ENCODE measurements at places on chromosomes 3 and 15.

DNA sequence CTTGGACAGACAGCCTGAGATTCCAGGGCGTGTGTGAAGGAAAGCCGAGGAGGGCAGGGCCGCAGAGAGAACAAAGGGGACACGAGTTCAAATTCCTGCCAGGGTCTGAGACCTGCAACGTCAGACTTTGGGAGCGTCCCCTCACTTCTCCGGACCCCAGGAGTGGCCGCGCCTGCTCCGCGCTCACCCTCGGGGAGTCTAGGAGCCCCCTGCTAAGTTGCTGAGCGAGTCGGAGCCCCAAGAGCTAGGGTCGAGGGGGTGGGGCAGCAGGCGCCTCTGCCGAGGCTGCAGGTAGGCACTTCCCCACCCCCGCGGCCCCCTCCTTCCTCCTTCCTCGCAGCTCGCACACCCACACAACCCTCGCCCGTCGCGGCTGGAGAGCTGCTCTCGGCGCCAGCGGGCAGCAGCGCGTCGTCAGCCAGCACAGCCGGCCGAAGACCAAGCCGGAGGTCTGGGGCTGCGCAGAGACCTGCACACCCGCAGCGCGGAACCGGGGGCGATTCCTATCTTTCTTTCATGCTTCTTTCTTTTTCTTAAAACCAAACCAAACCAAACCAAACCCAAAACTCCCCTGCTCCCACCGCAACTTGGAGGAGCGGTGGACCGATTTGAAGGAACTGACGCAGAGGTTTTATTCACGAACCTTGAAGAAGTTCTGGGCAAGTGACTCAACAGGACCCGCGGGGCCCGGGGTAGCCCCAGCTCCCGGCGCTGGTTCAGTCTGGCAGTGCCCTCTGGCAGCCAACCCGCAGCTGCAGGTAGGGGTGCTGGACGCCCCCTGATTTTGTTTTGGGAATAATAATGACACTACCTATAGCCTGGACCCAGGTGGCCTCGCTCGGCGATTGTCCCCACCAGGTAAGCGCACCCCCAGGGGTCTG, at the start of gene ANKRD34C:
Gene ANKRD34C, plus strand, starts transcription at position 352 of the 881 bp plus-strand sequence. CDS start 10,563 bp downstream, outside the sequence.
- peak; percentile 52 for DNase-seq

DNA sequence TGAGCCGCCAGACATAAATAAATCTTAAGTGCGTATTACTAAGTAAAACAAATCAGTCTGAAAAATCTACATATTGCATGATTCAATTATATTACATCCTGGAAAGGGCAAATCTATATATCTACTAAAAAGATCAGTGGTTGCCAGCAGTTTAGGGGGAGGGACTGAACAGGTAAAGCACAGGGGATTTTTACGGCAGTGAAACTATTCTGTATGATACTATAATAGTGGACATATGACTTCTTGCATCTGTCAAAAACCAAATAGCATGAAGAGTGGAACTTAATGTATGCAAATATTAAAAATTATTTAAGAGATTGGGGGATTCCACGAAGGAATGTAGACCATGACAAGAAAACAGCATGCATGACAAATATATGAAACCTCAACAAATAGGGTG, 111.6 kb downstream of the MYO9A start:
- DNase-seq: no peak

- peak; percentile 87 for DNase-seq
Observed at GRCh38 chr3:65597226-65597951, 441.3 kb downstream of the MAGI1 start.

GRCh38 chr3:99659951-99660350, 21.6 kb downstream of the COL8A1 start:
- DNase-seq: no peak

DNA sequence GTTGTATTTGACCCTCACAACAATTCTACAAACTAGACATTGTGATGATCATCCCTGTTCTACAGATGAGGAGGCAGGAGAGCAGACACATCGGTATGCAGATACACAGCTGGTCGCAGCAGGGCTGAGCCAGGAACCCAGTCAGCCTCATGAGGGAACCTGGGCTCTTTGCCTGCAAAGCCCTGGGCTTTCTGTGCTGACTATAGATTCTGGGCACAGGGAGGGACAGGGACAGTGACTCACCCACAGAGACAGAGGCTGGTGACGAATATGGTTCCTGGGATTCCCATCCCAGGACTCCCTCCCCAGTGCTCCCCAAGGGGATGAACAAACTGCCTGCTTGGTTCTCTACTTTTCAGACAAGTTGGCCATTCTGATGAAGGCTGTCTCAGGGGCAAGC, 3.8 kb upstream of the CAMP start:
- DNase-seq: no peak

GRCh38 chr15:99738021-99738847, 5.0 kb upstream of the LYSMD4 start:
- DNase-seq: no peak

- no peak for DNase-seq
Observed at GRCh38 chr3:100269410-100270214, 8.8 kb downstream of the TBC1D23 start.

DNA sequence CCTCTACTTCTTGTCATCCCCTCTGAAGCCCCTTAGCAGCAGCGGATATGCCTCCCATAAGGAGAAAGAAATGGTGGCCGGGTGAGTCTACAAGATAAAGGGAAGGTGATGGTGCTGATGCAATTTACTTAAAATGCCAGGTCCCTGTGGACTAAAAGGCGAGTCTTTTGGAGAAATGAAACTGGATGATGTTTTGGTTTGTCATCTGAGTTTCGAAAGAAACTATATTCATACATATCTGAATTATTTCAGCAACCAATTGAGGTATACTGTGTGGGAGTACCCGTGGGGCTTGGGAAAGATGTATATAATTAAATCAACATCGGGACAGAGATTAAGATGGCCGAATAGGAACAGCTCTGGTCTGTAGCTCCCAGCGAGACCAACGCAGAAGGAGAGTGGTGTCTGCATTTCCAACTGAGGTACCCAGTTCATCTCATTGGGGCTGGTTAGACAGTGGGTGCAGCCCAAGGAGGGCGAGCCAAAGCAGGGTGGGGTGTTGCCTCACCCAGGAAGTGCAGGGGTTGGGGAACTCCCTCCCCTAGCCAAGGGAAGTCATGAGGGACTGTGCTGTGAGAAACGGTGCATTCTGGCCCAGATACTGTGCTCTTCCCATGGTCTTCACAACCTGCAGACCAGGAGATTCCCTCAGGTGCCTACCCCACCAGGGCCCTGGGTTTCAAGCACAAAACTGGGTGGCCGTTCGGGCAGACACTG, 210.6 kb upstream of the CHRM5 start:
- DNase-seq: no peak

- no peak for DNase-seq
Observed at GRCh38 chr15:64216730-64217428, 54.1 kb upstream of the PPIB start.

DNA sequence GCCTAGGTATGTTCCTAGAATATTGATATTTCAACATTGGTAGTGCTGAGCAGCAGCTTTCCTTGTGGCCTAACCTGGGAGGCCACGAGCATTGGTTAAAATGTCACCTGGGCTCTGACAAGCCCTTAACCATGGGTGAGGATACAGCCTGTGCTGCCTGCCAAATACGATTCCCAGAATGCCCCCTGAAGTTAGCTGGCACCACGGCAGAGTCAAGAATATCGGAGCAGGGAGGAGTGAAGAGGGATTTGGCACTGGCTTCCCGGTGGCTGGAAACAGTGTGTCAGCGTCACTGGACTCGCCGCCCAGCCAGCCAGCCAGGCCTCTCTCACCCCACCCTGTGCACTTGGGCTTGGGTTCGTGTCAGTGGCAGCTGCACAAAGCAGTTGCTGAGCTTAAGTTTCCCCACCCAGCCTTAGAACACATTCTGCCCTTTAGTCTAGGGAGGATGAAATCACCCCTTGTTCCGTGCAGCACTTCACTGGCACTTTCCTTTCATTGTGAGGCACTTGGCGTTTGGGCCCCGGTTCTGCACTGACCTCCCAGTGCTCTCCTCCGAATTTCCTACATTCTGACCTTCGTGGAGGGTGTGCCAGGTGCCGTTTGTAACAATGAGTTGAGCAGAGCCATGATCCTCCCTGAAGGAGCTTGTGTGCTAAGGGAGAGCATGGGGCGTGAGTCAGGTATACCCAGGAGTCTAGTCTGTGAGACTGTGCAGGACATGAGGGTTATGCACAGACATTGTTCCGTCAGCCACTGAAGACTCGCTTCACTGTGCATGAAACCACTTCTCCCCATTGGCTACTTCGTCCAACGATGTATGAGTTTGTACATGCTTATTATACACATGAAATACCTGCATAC, 152.8 kb upstream of the BHLHE40 start:
- no peak for DNase-seq

DNA sequence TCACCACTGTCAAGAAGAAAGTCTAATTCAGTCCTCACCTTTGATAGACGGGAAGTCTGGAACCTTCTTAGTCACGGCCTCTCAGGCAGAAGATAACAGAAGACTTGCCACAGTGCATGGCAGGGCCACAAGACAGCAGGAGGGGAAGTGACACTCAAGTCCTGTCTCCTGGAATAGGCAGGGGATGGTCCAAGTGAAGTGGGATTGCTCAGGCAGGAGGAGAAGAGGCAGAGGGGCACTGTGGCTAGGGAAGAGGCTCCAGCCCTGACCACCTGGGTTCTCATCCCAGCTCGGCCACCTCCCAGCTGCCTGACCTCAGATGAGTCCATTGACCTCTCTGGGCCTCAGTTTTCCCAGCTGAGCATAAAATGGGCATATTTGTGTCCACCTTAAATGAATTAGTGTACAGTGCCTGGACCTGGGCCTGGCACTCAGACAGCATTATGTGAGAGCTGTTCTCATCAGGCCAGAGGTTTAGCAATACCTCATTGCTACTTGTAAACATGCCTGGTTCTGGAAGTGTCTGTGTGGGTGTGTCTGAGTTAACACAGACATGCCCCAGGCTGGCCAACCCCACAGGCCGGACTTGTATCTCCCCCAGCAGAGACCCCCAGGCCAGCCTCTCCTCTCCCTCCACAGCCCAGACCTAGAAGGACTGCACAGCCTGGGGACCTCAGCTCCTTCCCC, 11.5 kb upstream of the PCSK6 start:
- no peak for DNase-seq

- no peak for DNase-seq
Observed at GRCh38 chr3:66344848-66345578, 124.2 kb downstream of the SLC25A26 start.

- no peak for DNase-seq
Observed at GRCh38 chr3:20353286-20353685, 167.3 kb upstream of the SGO1 start.

GRCh38 chr15:89993349-89993748, 7.8 kb upstream of the ZNF710 start:
- DNase-seq: no peak

DNA sequence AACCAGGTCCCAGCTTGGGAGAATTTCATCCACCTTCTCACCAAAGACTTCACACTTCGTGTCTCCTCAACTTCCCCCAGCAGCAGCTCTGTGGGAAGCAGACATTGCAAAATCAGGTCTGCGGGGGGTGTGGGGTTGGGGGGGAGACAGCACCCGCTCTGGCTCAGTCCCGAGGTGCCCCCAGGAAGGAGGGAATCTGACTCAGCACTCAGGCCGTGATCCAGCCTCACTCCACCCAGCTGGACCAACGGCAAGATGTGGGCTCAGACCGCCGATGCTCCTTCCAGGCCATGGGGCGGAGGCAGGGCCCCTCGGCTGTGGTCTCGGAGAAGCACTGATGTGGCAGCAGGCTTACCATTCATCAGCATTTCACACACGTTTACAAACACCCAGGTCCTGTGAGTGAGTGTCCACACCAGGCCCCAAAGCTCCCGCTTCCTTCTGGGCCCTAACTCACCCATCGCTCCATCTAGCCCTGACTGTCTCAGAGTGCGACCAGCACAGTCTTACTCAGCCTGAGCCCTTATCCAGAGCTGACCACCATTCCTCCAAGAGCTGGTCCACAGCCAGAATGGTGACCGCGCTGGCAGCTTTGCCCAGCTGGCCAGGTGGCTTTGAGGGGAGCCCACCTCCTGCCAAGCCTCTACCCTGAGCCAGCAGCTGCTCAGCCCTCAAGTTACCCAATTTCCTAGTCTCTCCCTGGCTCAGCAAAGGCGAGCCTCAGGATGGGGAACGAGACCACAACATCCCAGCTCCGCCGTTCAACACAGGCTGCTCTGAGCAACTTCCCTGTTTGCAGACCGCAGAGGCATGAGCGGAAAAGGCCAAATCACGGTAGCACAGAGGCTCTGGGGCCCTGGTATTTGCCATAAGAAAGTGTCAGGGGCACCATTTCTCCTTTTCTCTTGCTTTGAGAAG, 3.3 kb downstream of the STAB1 start:
- DNase-seq: no peak

- no peak for DNase-seq
Observed at GRCh38 chr15:43446344-43446743, 46.6 kb downstream of the TP53BP1 start.

DNA sequence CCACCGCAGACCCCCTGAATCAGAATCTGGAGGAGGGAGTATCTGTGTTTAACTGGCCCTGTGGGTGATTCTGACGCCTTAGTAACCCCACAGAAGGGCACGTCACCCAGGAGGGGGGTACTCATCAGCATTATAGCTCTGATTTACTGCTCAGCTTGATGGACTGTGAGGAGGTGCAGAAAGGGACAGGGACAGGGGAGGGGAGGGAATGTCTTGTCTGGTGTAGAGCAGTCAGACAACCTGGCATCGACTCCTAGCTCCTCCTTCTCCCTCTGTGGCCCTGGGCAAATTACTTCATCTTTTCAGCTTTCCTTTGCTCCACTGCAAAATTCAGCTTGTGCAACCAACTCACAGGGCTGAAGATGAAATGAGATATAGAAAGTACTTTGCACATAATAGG, 42.3 kb upstream of the GLCE start:
- no peak for DNase-seq

DNA sequence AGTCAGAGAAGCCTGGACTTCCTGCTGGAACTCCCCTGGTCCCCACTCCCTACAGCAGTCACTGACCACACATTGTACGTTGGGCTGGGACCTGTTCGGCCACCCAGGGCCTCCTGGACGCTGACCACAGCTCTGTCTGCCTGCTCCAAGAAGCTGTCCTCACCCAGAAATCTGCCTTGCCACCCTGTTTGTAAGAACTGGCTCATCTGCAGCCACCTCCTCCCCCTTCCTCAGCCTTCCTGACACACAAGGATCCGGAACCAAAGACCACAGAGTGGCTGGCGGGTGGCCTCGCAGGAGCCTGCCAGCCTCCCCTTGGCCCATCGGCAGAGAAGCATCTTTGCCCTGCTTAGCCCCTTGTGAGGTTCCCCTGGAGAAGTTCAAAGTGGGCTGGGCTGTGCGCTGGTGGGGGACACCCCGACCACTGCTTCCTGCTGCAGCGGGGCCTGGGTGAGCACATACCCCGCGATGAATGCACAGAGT, 91.9 kb downstream of the PCSK6 start:
- DNase-seq: peak; percentile 39

- no peak for DNase-seq
Observed at GRCh38 chr3:188680189-188680588, 491.6 kb upstream of the TPRG1 start.

- DNase-seq: peak; percentile 45
Observed at GRCh38 chr3:58556761-58557221, 19.8 kb upstream of the ACOX2 start.

- DNase-seq: no peak
Observed at GRCh38 chr3:61796088-61796680, 234.8 kb downstream of the PTPRG start.

DNA sequence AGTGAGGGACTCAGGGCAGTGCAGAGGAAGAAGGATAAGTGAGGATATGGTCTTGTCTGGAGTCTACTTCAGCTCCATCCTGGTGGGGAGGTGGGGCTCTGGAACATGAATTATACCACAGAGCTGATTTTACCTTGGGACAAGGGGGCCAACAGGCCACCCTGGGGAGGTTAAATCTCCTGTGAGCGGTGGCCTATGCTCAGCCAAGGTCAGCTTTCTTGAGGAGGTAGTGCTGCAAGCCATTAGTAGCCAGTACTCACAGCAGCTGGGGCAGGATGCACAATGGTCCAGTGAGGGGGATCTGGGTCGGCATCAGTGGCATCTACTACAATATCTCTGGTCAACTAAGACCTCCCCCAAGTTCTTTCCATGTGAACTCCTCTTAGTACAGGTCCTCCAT, 49.7 kb downstream of the XYLB start:
- DNase-seq: no peak

Measured in ecto neural progenitor cell (in vitro differentiated cells).